Activated CD4-positive, CD25-positive, alpha-beta regulatory T cell treated with anti-CD3 and anti-CD28 coated beads, Interleukin-2, amount 50 U/mL, for 24 hours (primary cell): ENCODE measurements at places on chromosomes 16 and 17.
A peak's percentile ranks its signal among the peaks of the same experiment; 100 is the strongest.

DNA sequence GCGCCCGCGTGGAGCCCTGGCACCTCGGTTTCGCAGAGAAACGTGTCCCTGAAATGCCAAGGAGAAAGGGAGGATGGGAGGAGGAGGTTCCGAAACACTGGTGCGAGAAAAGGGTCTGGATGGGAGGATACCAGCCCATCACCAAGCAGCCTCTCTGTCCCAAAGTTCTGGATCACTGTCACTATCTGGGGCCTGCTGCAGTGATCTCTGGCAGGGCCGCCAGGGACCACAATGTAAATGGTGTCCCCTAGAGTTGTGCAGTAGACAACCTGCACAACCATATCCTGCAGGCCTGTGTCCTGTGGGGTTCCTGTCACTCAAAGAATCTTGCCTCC, 229.3 kb downstream of the C16orf78 start:
- no peak for ATAC-seq

GRCh38 chr17:42562388-42563142, 617 bp downstream of the COASY start:
- ATAC-seq, result no peak

- no peak for ATAC-seq
Observed at GRCh38 chr17:64001091-64001579, 3.0 kb downstream of the PRR29 start.

DNA sequence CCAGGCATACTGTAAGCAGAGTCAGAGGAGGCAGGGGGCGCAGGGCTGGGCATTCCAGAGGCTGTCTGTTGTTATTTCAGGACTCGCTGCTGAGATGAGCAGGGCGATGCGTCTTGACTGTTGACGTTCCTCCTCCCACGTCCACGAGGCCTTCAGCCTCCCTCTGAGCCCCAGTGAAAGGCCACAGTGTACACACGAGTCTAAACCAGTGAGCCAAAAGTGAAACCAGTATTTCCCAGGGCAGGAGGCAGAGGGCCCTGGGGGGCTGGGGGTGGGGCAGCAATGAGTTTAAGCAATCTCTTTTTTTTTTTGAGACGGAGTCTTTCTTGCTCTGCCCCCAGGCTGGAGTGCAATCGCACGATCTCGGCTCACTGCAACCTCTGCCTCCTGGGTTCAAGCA, 21.5 kb downstream of the SMTNL2 start:
- no peak for ATAC-seq

DNA sequence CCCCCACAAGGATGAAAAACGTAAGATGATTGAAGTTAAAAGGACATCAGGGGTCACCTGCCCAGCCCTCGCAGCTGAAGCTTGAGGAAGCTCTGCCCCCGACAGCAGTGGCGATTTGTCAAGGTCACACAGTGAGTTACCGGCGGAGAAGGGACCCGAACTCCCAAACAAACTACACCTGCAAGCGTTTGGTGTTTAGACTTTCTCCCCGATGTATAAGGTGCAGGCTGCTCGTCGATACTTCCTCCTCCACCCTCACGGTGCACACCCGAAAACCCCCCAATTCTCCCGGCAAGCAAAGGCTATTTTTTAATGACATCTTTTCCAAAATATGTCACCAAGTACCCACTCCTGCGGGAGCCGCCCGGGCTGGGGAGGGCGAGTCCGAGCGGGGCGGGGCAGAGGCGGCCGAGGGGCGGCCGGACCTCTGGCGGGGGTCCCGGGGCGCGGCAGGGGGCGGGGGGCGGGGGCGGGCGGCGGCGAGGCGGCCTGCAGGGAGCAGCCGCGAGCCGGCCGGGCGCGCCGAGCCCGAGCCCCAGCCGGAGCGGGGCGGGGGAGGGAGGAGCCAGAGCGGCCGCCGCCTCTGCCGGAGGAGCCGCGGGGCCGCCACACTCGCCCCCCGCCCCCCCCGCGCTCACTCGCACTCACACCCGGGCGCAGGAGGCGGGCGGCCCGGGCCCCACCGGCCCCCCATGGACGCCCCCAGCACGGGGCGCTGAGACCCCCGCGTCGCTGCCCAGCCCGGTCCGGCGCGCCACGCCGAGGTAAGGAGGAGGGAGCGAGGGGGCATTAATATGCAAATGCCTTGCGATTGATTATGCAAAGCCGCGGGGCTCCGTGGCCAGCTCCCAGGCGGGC, at the start of gene THRA:
TSS of gene THRA (plus strand) at position 637 of the 858 bp plus-strand sequence. CDS start 11,524 bp downstream, outside the sequence.
- peak; percentile 88 for ATAC-seq

GRCh38 chr17:34155947-34156346, 99.1 kb upstream of the CCL2 start:
- no peak for ATAC-seq

DNA sequence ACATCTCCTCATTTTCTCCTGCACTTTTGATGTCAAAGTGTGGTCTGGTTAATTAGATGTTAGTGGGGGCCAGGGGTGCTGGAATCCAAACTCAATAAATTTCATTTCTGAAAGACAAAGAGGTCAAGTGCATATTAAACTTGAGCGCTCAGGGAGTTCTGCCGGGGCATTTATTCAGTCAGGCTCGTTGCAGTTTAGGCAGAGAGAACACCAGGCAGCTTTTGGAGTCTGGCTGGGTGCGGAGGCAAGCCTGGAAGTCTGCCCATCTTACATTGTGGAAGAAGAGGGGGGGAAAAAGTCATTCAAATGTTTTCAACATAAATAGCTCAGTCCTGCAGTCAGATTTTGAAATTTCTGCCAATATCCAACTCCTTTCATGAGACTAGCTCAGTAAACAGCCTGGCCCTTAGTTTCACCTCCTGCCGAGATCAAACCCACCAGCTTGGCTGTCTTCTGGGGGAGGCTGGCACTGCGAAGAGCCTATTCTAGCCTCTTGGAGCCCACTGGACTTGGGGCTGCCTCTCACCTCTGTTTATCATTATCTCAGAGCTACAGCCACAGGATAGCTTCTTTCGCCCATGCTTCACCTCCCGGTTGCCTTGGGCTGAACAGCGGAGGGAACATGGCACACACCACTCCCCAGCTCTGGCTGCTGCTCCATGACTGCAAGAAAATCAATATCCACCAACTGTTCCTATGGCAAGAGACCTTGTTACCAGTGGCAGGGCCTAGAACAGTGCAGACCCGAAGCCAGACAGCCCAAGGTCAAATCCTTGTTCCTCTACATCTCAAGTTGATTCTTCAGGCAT, 177.4 kb upstream of the CDH5 start:
- ATAC-seq, result no peak

- ATAC-seq, result no peak
Observed at GRCh38 chr17:4187076-4187475, 44.1 kb downstream of the CYB5D2 start.

GRCh38 chr17:80882926-80883685, 108.5 kb upstream of the CHMP6 start:
- no peak for ATAC-seq
